ENCODE measurements at places on chromosomes 3 and 15. TPM values are rescaled to one million over a fixed set of nuclear protein-coding genes. Genes with fewer than 3 reads are reported as not detected.

IL17RD gene
- total RNA-seq = 2.0 TPM

XCR1 gene
- not detected for total RNA-seq

PRR20G gene
- not detected for total RNA-seq

CEP19 gene
- total RNA-seq = 0.64 TPM

PLAAT1 gene
- 1.2 TPM for total RNA-seq

A4GNT gene
- not detected for total RNA-seq

TMEM207 gene
- total RNA-seq = not detected

C3orf49 gene
- not detected for total RNA-seq

CCR2 gene
- not detected for total RNA-seq

NR1I2 gene
- not detected for total RNA-seq

OIP5 gene
- 19.5 TPM for total RNA-seq

MAP6D1 gene
- 1.0 TPM for total RNA-seq

USP3 gene
- total RNA-seq = 23.5 TPM

FOXL2NB gene
- total RNA-seq = 0.11 TPM

NMB gene
- total RNA-seq = 24.9 TPM

EAF2 gene
- 4.6 TPM for total RNA-seq

GP9 gene
- total RNA-seq = not detected

NR2E3 gene
- total RNA-seq = 0.19 TPM

SLC22A13 gene
- 0.26 TPM for total RNA-seq

MYRIP gene
- total RNA-seq = not detected

SYNM gene
- total RNA-seq = 21.6 TPM

MESP2 gene
- 0.74 TPM for total RNA-seq

ATP6V1A gene
- total RNA-seq = 29.4 TPM

TTC21A gene
- total RNA-seq = 3.9 TPM

SLC6A11 gene
- total RNA-seq = 0.04 TPM

CCR3 gene
- total RNA-seq = not detected

ZBTB47 gene
- 15.3 TPM for total RNA-seq
